Osteoblast (primary cell): ENCODE measurements at places on chromosomes 2 and 18.
A peak's percentile ranks its signal among the peaks of the same experiment; 100 is the strongest.

GRCh38 chr2:232454630-232455029, 1.3 kb upstream of the ALPI start:
- no peak for DNase-seq

GRCh38 chr2:96729748-96730147, 10.1 kb downstream of the LMAN2L start:
- no peak for DNase-seq

- peak; percentile 94 for DNase-seq
These were observed 102.4 kb downstream of the CABLES1 start for GRCh38 chr18:23237524-23238151.

- DNase-seq: peak; percentile 96
These were observed 1.9 kb downstream of the TLX2 start for GRCh38 chr2:74515981-74516633.

DNA sequence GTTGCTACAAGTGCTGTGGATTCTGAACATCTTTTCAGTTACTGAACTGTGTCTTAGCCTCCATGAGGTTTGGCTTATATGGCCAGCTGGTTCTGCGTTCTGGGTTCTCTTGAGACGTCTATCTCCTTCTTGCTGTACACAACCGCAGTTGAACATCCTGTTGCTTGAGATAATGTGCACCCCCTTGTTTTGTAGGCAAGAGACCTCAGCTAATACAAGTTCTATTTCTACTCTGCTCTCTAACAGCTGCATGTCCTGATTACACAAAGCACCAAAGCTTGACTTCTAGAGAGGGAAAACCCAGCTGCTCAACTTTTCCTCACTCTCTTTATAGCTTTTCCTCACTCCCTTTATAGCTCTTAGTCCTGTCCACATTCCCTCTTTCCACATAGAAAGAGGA, 176.0 kb downstream of the LTBP1 start:
- no peak for DNase-seq

GRCh38 chr2:143255086-143255485, 125.9 kb downstream of the ARHGAP15 start:
- no peak for DNase-seq

DNA sequence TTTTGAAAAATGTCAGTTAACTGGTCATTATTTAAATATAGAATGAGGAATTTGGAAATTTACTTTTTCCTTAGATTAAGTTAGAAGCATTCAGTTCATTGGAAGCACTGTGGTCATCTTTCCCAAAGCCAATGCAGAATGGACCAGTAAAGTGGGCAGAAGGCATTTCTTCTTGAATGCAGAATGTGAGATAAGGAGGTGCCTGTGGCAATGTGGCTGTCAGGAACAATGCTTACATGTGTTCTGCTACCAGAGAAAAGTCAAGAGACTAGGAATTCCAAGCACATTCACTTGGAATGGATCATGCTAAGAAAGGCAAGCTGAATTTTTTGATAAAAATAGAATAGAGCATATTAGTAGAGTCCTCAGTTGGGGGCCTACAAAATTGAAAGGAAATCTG, 295.0 kb upstream of the KCNH7 start:
- DNase-seq: no peak

DNA sequence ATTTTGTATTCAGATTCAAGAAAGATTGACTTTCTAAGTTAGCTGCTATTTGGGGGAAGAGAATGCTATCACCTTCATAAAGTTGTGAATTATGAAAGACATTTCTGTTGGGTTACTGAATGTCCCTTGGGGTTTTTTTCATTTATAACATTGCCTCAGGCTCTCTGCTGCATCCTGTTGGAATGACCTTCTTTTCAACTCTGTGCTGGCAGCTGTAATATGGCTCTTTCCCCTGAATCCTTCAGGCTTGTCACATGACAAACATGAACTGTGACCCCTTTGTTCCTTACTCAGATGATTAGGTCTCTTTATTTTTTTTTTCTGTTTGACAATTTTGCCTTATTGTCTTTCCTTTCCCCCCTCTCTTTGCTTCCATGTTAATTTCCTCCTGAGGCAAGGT, 159.8 kb downstream of the TAF4B start:
- DNase-seq: no peak
